ENCODE measurements at places on chromosomes 3 and 15.

- peak; percentile 96 for DNase-seq
Measured at GRCh38 chr15:82105451-82106215, 59.8 kb upstream of the MEX3B start.

DNA sequence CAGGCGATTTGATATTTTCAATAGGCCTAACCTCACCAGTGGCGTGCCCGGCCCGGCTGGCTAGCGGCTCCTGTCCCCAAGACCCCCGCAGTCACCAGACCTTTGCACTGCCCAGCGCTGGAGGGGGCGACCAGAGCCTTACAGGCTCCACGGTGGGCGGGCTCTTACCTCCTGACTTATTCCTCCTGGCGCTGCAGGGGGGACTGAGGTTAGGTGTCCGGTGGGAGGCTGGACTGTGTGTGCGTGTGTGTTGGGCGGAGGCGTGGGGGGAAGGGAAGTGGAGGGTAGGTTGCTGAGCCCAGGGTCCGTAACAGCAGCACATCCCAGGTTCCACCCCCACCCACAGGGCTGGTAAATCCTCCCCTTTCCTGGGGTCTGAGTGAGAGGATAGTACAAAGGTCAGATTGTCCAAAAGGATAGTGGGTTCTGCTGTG, 27.5 kb upstream of the THRB start:
- no peak for DNase-seq

DNA sequence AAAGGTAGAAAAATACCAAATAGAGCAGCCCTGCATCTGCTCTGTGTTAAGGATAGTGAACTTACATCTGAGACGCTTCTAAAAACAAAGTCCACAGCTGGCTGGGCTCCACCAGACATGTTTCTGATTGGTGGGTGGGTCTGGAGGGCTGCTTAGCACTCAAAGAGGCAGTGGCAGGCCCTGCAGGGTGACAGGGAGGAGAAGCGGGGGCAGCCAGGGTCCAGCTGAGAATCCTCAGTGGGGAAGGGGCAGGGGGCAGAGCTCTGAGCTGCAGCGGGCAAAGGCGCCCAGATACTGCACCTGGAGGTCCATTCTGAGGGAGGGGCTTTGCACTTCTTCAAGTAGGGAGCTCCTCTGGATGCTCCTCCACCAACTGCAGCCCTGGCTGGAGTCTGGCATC, 28.1 kb downstream of the PRR23E start:
- DNase-seq = no peak

- DNase-seq = peak; percentile 61
Measured at GRCh38 chr3:147737376-147737775, 328.2 kb downstream of the ZIC1 start.

DNA sequence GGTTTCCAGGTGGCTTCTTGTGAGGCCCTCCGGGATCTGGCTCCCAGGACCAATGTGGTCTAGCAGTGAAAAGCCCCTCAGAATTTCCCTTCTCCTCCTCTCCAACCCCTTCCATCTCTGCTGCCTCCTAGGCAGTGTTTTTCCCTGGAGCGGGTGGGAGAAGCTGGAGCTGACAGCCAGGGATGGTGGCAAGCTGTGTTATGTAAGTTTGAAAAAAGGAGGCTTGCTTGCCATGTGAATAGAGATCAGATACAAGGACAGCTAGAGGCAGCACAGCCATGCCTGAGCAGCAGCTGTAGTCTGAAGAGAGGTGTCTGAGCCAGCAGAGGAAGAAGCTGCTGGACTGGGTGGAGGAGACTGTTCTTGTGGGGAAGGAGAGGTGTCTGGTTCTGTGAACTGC, 20.6 kb downstream of the SNAPC5 start:
- no peak for DNase-seq

DNA sequence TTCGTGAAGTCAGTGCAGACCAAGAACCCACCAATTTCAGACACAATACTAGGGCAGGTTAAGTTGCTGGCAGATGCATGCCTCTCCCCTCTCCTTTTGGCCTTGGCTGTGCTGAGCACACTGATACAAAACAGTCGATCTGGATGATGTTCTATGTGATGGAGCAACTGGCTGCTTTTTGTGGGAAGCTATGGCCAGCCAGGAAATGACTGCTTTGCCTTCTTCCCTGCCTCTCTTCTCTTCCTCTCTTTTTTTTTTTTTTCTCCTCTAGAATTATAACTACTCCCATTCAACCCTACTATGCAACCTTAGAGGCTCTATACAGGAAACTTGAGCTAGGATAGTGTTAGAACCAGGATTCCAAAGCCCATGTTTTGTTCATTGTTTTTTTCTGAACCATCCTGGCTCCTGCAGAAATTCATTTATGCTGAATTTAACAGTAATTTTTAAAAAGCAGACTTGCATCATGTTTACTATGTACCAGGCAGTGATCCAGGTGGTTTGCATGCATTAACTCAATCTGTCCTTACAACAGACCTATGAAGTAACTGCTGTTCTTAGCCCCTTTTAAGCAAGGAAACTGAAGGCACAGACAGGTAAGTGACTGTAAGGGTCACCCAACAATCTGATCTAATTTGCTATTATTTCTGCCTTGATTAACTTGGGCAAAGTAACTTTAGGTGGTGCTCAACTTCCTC, 62.9 kb downstream of the PLD1 start:
- no peak for DNase-seq

- DNase-seq = no peak
Measured at GRCh38 chr3:11996480-11996879, 7.7 kb upstream of the SYN2 start.

DNA sequence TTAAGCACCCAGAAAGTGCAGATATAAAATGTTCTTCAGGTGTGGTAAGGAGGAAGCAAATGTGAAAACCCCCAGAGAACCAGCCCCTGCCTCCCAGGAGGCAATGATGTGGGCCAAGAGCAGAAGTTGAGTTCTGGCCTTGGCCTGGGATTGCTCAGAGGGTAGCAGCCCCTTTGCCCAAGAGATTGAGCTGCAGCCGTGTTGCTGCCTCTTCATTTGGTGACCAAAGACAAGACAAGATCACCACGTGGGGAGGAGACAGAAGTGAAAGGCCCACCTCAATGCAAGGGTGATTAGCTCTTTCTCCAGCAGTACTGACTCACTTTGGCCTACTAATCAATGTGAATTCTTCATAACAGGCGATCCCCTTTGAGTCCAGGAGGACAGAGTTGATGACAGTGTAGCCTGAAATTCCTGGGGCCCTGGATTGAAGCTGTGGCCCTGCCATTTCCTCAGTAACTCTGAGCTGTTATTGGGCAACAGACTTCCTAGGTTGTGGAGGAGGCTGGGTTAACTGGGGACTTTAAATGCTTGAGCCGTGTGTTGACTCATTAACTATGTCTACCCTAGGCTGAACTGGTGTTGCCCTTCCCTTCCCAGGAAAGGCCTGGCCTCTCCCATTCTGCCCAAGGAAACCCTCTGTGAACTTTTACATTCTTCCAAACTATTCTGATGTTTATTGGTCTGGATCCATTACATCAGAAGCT, 86.5 kb downstream of the ST6GAL1 start:
- DNase-seq = peak; percentile 8

- DNase-seq = no peak
Measured at GRCh38 chr3:188589071-188589470, 435.1 kb downstream of the LPP start.

GRCh38 chr3:55484191-55484689, 2.9 kb downstream of the WNT5A start:
- peak; percentile 51 for DNase-seq

- no peak for DNase-seq
Measured at GRCh38 chr15:69467636-69468035, 15.0 kb downstream of the RPLP1 start.

DNA sequence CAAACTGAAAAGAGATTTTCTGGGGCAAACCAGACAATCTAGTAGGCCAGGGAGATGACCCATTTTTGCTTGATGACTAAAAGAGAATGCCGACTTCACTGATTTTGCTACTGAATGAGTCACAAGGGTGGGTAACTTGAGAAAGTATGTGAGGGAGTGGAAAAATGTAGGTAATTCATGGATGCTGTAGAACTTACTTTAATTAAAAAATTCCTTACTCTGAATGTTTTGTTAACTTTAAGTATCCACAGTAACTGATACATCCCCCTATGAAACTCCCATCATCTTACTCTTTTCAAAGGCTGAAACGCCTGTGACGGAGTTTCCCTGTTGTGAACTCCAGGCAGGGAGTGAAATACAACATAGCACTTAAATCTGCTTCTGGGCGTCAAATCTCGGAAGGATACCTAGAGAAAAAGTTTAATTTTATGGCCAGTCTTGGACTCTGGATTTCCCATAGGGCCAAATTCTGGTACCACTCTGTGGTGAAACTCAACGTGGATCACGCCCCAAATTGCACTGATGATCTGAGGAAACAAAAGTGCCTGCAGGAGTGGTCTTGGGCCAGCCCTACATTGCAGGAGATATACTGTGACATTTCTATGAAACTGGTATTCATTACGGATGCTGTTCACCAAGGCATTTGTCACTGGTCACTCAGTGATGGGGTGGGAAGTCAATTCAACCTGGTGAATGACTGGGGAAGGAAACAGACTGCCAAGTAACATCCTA, 24.0 kb downstream of the GOLIM4 start:
- DNase-seq = peak; percentile 95

DNA sequence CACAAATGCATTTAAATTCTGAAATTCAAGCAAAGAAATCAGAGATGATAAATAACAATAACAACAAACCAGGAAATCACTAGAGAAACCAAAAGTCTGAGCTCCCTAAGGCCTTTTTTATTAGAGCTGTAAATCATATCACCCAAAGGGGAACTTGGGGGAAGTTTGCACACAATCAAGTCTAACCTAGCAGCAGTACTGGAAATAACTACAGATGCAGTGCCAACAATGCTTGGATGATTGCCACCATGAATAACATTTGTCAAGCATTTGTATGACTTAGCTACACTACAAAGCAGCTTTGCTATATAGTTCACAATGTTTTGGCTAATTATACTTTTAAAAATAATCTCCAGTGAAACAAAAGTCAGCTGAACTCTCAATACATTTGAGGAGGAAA, 27.8 kb downstream of the SHQ1 start:
- peak; percentile 55 for DNase-seq

DNA sequence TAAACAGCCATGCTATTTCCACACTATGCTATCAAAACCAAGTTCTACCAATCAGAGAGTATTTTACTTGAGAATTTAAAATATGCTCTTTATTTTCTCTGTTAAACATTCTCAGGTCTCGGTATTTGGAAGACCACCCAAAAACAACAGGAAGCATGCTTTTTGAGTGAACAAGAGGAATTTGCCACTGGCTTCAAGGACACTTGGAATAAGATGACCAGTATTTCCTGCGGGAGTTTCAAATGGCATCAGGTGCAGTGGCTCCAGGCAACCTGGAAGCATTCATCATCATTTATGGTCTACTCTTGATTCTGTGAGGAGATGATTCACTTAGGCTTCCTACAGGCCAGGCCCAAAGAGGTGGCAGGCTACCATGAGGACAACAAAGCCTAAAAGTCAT, 305.7 kb upstream of the ATP11B start:
- peak; percentile 35 for DNase-seq
